ENCODE measurements at places on chromosomes 3 and 15.

DNA sequence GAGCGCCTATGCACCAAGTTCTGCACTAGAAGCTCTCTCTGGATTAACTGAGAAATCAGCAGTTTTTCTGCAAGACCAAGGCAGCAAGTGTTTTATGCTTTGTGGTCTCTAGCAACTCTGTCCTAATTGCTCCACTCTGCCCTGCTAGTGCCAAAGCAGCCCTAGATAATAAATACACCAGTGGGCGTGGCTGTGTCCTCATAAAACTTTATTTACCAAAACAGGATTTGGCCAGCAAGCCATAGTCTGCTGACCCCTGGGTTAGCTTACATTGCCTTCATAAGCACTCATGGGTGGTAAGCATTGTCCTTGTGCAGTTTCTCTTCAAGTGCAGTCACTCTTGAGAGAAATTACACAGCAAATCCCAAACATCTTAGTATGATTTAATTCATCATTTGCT lies 30.7 kb upstream of the SLC24A5 start:
- no peak for DNase-seq

DNA sequence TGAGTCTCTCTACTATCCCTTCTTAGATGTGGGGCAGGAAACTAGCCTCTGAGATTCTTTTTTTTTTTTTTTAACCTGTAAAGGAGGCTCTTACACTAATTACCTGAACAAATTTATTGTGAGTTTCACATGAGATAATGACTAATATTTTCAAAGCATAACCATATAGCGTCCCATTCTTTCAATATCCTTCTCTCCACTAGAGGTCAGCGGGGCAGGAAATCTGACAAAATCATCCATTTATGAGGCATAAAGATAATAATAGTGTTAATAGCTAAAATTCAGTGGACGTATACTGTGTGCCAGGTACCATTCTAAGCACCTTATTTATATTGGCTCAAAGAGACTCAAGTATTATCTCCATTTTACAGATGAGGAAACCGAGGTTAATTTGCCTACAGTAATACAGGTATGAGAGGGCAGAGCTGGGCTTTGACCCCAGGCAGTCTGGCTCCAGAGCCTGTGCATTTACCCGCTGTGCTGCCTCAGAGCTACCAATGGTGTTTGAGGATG lies 16.3 kb upstream of the SMAD6 start:
- DNase-seq, result no peak

- no peak for DNase-seq
Measured at GRCh38 chr15:70880781-70881180, 11.5 kb downstream of the THAP10 start.

- DNase-seq, result no peak
Measured at GRCh38 chr3:37955918-37956707, 34.5 kb upstream of the VILL start.

DNA sequence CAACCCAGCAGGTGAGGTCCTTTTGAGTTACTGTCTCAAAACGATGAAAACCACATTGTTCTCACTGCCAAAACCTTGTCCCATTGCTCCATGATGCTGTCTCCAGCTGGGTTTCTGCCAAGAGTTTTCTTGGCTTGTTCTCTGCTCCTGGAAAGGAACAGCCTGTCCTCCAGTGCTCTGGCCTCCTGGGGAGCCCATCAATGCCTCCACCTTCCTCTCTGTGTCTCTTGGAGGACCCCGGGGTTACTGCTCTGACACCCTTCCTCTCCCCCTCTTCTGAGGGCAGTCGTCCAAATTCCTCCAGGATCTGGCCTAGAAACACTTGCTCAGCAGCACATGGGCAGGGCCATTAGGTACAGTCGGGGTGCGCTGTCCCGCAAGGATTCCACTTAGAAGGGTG lies 63.9 kb upstream of the RGMA start:
- DNase-seq, result no peak

DNA sequence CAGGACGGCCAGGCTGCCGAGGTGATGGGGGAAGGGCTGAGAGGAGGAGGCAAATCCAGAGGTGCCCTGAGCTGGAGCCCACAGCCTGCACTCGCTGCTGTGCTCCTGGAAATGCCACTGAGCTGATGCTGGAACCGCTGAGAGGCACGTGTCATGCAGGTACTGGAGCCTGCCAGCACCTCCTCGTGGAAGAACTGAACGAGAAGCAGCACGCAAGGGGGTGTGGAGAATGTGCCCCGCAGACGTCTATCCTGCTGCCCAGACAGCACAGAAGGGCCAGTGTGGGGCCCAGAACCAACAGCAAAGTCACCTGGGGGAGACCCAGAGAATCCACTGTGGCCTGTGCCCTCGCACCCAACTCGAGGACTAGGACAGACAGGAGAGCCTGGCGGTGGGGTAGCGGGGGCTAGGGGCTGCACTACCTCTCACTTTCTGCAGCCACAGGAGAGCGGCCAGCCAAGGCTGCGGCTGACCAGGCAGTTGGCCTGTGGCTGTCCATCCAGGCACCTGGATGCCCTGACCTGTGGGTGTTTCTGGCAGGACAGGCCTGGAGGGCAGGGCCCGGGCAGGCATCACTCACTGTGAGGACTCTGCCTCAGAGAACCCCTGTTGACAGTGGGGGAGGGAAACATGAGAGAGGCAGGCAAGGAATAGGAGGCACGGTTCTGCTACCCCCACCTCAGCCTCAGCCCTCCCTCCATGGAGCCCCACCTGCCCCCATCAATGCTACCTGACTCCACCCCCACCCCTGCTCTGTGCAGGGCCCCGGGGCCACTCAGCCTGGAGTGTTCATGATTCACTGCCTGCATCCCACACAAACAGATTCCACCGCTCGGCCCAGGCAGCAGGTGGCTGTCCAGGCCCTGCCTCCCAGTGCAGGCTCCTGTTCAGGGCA lies 213.1 kb downstream of the TBC1D2B start:
- DNase-seq, result peak; percentile 42

- DNase-seq, result no peak
Measured at GRCh38 chr15:28130651-28131050, 31.5 kb upstream of the OCA2 start.

DNA sequence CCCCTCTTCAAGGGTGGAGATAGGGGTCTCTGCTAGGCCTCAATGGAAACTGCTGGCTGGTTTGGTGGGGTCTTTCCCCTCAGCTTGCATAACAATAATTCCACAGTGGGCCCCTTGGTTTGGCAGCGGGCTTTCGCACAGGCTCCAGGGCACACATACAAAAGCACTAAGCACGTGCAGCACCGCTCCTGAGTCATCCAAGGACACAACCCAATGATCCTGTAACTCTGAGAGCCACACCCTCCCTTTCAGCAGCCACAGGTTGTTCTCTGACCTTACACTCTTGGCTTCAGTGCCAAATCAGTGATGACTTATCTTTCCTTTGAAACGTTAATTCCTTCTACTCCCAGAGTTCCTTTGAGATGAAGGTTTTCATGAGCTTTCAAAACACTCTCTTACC lies 41.7 kb downstream of the DAPK2 start:
- DNase-seq, result no peak

DNA sequence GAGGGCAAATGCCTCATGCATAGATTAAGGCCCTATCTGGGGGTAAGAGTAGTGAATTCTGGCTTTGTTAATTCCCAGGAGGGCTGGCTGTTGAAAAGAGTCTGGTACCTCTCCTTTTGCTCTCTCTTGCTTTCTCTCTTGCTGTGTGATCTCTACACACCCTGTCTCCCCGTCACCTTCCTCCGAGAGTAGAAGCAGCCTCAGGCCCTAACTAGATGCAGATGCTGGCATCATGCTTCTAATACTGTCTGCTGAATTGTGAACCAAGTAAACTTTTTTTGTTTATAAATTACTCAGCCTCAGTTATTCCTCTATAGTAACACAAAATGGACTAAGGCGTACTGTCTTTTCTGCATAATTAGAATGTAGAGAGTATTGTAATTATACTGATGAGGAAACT lies 908.1 kb downstream of the DIPK2A start:
- DNase-seq, result no peak

- DNase-seq, result no peak
Measured at GRCh38 chr3:27581852-27582251, 97.7 kb upstream of the SLC4A7 start.

- DNase-seq, result no peak
Measured at GRCh38 chr3:9930804-9931418, 2.7 kb upstream of the CRELD1 start.

DNA sequence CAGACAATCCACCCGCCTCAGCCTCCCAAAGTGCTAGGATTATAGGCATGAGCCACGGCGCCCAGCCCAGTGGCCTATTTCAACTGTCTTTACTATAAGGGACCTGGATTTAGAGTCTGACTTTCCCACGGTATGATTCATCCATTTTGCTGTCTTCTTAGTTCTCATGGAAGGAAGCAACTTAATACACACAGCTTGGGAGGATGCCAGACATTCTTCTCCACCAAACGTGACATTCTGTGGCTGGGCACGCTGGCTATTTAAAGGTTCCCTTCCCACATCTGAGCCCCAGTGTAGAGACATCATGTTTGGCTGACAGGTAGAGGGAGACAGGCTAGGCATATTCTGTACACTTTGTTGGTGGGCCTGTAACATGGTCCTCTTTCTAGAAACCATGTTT lies 26.2 kb downstream of the FAM43A start:
- DNase-seq, result peak; percentile 88

DNA sequence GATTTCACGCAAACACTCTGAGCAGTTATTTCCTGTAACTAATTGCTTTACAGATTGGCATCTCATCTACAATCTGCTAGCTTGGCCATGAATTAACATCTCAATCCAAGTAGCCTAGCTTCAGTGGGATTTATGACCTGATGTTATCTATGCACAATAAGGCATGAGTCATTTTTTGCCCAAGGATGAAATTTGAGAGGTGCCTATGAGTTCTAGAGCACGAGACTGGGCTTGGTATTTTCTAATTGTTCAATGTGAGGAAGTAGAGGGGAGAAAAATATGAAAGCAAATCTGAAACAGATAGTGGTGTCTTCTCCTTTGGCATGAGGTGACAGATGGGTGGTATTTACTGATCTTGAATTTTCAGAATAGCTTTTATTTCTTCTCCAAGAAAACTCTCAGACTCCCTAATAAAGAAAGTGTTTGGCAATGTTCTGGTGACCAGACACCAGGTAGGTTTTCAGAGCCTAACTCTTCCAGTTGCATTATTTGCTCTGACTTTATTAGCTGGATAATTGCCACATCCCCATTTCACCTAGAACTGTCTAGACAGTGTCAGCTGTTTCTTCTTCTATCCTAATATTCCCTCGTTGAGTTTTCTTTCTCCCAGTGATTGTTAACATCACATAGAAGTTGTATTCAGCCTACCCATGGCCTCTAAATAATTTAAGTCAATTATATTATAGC lies 301.0 kb upstream of the UMPS start:
- DNase-seq, result peak; percentile 78

DNA sequence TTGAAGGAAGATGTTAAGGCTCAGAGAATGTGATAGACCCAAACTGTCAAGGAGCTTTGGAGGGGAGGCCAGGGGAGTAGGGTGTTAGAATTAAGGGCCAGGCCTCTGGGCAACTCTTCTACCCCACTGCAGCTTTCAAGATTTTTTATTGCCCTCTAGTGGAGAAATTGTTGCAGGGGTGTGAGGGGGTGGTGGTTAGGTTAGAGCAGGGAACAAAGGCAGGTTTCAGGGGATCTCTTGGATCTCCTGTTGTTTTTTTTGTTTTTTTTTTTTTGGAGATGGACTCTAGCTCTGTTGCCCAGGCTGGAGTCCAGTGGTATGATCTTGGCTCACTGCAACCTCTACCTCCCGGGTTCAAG lies 1.4 kb upstream of the SEC13 start:
- DNase-seq, result peak; percentile 39

DNA sequence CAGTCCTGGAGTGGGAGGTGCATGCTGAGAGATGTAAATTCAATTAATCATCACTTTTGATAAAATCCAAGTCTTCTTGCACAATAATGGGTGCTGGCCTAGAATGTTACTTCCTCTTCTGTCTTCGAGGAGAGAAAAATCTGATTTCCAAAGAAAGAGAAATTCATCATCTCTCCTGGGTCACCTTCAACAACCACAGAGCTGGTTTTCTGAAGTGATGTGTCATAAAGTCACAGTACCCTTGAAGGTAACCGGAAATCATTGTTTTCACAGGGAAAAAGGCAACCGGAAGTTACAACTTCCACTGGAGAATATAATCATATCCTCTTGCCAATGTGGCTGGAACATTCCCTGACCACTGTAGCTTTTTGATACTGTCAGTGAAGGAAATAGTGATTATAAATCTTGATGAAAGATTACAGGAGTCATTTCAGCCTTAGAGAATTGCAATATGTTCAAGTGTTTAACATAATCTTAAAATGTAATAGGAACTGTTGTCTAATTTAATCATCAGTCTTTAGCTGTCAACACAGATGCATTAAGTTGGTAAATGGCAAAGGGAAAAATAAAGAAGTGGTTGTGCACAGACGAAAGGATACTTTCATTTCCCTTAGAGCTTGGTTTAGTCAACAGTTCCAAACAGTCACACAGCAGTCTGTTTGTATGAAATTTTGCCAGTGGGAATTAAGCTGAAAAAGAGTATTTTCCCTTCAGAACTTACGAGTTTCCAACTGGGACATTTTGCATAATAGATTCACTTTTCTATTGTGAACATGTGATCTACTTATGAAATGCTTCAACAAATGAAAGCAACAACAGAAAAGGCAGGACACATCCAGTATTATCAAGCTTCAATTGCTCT lies 106.5 kb upstream of the SLC4A7 start:
- DNase-seq, result peak; percentile 40

- DNase-seq, result no peak
Measured at GRCh38 chr3:151434151-151434890, 26.5 kb downstream of the IGSF10 start.

- no peak for DNase-seq
Measured at GRCh38 chr15:31513178-31513577, 186.5 kb downstream of the KLF13 start.

DNA sequence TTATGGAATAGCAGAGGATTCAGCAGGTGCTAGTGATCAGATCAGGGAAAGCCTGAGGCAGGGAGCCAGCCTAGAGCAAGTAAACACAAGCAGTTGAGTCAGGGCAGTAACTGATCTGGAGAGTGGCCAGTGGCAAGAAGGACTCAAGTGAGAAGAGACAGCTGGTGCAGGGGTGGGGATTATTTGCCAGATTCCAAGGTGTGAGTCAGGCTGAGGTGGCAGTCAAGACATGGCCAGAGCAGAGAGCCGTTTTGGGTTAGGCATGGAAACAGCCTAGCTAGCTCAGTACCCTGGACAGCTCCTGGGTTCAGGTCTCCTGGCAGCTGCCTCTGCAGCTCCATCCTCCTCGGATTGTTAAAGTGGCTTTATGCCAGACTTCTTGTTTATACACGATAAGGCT lies 281.9 kb upstream of the ONECUT1 start:
- peak; percentile 10 for DNase-seq

DNA sequence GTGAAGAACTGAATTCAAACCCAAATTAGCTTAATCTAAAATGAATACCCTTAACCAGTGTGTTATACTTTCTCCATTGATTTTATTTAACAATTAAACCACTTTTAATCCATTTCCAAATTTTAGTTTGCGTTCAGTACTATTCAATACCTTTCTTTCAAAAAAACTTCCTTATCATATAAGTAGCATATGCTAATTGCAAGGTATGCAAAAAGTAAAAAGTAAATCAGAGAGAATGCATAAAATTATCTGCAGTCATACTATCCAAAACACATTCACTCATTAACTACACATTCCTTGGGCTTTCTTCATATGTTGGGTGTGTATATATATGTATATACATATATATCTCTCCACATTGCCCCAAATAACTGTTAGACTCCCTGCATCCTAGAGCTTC lies 208.8 kb downstream of the CADM2 start:
- no peak for DNase-seq
